ENCODE measurements at places on chromosomes 7 and 10.

GRCh38 chr7:1192171-1192676 is 32.2 kb upstream of the ZFAND2A start:
- DNase-seq, result peak; percentile 16

DNA sequence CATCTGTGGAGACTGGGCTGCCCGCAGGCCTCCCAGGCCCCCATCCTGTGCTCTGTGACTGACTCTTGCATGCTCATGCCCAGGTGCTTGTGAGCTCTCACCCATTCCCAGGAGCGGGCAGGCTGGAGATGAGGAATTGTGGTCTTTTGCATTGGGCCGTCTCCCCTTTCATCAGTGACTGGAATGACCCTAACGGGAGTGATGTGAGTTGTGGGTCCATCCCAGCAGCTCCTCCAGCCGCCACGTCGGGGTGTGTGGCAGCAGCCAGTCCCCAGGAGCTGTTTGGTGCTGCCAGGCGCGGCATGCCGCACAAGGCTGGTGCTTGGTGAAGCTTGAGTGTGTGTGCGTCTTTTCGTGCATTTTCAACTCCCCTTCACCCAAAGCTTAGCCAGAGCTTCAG is 164.2 kb downstream of the ACTR3B start:
- no peak for DNase-seq

- DNase-seq, result no peak
Measured at GRCh38 chr7:97075928-97076327, 41.6 kb upstream of the SDHAF3 start.

DNA sequence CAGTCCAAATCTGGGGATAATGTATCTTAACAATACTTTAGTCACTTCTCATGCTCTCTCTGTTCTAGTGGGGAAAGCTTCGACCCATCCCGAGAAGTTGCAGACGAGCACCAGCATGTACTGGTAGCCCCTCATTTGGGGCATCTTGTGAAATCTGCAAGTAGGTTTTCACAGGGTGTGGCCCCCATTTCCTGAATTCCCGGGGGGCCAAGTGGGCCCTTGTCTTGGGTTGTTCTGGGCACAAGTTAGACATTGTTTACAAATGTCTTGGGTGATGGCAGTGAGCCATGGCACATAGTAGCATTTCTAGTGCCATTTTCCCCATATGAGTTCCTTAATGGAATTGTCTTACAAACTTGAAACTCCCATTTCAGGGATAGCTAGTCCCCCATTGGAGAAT is 216.7 kb upstream of the KCND2 start:
- no peak for DNase-seq

DNA sequence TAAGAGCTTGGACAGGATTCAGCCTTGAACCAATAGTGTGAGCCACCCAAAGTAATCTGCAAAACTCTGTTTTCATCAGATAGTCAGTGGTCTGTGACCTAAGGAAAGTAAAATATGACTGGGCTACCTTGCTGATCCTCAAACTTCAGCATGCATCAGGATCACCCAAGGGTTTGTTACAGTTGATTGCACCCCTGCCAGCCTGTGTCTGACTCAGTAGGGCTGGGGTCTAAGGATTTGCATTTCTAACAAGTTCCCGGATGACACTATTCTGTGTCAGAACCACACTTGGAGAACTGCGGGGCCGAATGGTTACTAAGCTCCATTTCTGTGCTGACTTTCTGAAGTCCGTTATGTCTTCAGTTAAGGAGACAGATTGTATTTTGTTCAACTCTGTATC is 40.6 kb upstream of the TSPAN13 start:
- DNase-seq, result no peak

DNA sequence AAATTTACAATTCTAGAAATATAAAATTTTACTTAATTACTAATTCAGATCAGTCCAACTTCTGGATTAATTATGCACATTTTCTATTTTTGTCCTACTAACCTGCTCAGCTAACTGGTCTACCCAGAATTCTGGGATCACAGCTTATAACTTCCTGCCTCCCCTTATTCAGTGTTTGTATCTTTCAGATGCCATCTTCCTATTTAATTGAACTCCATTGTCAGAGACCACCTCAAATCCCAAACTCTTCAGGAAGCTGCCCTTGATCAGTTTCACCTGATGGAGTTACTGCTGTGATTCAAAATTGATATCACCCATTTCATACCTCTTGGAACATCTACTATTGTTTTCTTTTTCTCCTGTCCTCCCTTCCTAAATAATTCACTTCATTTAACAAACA is 259.2 kb downstream of the WDR11 start:
- no peak for DNase-seq

GRCh38 chr10:66637273-66638036 is 288.4 kb upstream of the LRRTM3 start:
- no peak for DNase-seq

DNA sequence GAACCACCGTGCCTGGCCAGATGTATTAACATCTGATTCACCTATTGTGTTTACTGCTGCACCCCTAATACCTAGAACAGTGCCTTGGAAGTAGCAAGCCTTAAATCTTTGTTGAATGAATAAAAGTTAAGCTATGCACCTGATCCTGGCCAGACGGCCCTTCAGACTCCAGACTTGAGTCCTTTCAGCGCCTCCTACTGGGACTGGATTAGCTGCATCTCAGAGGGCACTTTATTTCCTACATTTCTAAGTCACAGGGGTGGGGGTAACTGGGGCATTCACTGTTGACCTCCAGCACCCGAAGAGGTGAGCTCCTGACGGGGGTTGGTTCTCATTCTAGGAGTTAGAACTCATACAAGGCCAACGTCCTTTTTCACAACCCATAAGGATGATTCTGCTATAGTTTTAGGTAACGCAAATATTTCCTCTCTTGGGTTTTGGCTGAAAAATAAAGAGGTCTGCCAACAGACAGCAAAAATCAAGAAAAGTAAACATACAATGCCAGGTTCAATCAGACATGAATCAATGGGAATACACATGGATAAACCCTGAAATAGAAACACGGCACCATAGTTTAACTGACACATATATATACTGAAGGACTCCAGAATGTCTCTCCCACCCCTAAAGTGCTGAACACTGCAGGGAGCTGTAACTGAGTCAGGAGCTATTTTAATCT is 48.0 kb upstream of the DLG5 start:
- DNase-seq, result no peak

- no peak for DNase-seq
Measured at GRCh38 chr10:34413214-34413613, 401.9 kb downstream of the PARD3 start.

DNA sequence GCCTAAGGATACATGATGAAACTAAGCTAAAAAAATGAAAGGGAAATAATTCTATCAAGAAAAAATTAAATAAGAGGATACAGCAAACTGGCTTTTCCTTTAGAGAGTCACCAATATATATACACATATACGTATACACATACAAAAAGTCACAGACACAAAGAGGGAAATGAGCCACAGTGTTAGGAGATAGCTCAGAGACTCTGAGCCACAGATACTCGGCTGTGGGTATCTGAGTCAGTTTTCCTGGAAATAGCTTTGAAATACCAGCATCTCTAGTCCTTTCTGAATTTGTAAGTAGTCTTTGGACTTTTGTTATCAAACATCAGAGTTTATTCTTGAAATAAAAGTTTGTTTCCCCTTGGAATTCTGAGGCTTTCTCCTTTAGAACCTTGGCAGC is 111.8 kb downstream of the TBXAS1 start:
- no peak for DNase-seq

GRCh38 chr7:87312215-87312865 is 33.1 kb upstream of the CROT start:
- peak; percentile 37 for DNase-seq

DNA sequence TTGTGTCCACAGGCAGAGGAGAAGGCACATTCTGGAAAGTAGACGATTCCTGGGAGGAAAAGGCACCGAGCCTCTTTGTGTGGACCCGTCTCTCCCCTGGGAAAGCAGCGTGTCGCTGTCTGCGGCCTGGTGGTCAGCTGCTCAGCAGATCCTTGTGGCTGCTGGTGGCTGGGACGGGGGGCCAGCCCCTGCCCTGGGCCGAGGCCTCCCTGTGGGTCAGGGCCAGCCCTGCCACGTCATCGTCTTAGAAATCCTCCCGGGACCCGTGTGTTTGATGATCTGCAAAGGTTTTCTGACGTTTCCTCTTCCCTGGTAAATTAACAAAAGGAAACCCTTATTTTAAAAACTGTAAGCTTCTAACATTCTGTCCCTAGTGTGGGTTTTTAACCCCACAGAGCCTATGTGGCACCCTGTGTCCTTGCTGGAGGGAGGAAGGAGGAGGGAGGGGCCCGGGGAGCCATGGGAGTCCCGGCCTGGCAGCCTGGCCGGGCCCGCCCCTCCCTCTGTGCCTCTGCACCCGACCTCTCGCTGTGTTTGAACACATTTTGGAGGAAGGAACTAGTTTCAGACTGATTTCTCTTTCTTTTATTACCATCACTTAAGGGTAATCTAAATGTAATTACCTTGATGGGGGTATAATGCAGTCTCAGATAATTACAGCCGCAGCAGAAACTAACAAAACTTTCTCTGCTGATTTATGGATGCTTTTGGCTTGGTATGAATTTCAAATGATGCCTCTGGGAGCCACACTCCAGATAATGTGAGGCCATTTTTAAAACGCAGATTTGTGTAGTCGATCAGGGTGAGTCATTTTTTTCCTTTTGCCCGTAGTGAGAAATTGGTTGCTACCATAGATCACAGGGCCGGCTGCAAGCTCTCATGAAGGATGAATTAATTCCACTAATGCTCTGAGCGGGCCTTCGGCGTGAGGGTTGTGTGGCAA is 85.5 kb downstream of the NKX6-2 start:
- no peak for DNase-seq

DNA sequence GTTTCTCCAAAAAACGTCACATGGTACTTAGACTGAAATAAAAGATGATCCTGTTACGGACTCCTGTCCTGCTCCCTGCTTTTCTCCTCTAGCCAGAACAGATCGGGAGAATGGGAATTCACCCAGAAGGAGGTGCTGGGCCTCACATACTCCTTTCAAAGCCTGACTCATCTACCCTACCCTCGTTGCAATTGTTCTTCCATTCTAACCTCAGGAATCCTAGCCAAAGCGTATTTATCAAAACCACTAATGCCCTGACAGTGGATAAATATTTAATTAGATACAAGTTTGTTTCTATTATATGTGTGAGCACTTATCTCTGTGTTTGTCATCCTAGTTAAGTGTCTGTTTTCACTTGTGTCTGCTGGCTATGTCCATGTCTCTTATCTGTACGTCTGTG is 21.7 kb downstream of the ZCWPW1 start:
- no peak for DNase-seq

DNA sequence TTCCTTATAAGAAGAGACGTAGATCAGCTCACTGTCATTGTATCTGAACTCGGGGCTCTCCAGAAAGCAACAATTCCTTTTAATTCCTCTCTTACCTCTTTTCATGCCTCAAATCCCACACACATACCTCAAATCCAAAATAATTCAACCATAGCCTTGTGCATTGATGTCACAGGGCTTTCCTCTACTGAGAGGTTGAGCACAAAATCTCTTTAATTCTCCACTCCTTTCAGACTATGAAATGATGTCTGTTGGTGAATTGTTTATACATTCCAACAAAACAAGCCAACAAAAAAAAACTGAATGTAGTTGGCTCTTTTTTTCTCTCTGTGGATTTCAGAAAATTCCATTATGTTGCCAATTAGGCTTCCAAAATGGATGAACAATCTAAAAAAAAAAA is 53.2 kb downstream of the BPGM start:
- DNase-seq, result no peak

DNA sequence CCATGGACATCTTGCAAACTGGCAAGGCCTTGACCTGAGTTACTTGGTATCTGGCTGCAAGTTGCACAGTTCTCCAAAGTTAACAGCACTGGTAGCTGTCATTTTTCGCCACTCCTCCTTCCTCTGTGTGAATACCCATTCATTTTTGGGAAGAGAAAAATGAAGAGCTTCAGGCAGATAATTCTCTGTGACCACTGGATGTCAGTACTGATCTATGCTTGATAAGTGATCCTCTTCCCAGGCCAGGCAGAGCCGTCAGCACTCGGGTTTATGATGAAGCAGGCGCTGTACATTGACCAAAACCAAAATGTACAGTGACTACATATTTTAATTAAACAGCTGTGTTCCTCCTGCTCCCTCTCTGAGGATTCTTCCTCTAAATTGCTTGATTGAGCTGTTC is 55.9 kb upstream of the PDZD8 start:
- DNase-seq, result no peak

DNA sequence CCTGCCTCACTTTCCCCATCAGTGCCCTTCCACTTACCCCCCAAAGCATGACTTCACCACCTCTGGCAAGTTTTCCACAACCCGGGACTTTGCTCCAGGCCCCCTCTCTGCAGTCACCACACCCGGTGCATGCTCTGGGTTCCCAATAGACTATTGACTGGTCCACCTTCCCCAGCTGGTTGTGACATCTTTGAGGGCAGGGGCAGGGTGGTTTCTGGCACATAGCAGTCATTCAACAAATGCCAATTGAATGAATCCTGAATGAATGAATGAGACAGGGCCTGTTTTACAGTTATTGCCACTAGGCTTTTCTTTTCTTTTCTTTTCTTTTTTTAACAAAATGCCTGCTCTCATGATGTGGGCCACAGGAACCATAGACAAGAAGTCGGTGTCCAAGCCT is 28.8 kb upstream of the DOCK1 start:
- no peak for DNase-seq

DNA sequence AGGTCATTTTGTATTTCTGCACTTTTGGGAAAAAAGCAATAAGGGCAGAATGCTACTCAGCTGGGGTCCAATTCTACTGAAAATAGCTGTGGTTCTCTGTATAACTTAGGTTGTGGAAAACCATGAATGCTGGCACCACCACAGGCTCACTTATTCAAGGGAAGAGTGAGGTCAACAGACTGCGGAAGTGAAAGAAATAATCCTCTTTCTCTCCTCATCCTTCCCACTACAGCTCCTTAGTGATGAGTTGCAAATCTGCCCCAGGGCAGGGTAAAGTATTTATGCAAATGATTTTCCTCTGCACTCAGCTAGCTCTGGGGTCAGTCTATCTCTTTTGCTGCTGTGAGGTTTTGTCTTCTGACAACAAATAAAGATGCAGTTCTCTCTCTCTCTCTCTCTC is 74.1 kb upstream of the PTPRZ1 start:
- no peak for DNase-seq
